Fibroblast of skin of left quadriceps (primary cell): ENCODE measurements at places on chromosomes 2 and 18.

GRCh38 chr2:160581035-160581434, 87.4 kb upstream of the RBMS1 start:
- DNase-seq: no peak

DNA sequence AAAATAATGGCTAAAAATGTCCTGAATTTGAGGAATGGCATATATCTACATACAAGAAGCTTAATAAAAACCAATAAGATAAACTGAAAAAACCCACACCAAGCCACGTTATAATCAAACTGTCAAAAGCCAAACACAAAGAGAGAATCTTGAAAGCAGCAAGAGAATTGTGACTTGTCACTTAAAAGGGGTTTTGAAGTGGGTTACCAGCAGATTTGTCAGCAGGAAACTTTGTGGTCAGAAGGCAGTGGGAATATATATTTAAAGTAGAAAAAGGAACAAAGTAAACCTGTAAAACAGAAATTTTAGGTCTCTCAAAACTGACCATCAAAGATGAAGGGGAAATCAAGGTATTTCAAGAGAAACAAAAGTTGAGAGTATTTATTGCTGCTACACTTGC, 171.9 kb upstream of the CNTNAP5 start:
- DNase-seq: no peak

DNA sequence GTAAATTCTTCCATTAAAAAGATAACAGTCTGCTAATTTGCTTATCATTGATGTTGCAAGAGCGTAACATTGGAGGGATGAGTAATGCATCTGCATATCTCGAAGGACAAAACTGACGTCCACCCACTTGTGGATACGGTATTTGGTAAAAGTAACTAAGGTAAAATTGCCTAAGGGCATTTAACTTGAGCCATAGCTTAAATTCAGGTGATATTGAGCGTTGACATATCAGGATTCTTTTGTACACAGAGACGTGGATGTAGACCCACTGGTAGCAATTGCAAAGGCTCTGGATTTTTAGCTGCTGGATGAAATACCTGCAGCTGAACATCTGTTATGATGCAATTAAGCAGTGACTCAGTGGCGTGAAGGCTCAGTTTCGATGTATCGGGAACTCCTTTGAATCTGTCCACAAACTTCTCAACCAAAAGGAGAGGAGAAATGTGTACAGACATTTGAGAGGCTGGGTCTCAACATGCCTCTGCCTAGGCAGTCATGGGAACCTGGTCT, 119.3 kb downstream of the SPTBN1 start:
- no peak for DNase-seq

- no peak for DNase-seq
Measured at GRCh38 chr2:16653083-16653375, 12.6 kb downstream of the CYRIA start.

- DNase-seq: no peak
Measured at GRCh38 chr2:85410584-85411404, 628 bp upstream of the CAPG start.

DNA sequence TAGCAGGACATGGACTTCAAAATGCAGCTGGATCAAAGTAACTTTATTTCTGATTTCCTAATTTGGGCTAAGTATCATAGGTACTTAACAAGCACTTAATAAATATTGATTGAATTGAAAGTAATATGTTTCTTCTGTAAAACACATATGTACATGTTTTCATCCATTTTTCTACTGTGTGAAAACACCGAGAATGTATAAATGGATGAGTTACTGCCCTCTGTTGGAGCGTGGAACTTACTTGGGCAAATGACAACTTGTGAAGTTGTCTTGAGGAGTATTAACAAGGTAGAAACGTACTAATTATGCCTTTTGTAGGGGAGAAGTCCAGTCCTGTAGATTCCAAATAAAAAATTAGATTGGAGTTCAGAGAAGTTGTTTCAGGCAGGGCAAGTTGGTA, 87.2 kb downstream of the PHLPP1 start:
- no peak for DNase-seq

DNA sequence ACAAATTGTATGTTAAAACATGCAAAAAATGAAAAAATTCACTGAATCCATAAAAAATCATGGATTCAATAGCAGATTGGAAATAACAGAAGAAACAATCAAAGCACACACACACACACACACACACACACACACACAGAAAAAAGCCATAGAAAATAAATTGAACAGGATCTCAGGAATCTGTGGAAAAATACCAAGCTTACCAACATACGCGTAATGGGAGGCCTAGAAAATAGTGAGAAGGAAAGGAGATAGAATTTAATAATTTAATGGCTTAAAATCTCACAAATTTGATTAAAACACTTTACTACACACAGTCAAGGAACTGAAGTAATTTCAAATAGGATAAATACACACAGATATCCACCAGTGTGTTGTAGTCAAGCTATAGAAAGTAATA, 1671.5 kb upstream of the PIK3C3 start:
- no peak for DNase-seq

DNA sequence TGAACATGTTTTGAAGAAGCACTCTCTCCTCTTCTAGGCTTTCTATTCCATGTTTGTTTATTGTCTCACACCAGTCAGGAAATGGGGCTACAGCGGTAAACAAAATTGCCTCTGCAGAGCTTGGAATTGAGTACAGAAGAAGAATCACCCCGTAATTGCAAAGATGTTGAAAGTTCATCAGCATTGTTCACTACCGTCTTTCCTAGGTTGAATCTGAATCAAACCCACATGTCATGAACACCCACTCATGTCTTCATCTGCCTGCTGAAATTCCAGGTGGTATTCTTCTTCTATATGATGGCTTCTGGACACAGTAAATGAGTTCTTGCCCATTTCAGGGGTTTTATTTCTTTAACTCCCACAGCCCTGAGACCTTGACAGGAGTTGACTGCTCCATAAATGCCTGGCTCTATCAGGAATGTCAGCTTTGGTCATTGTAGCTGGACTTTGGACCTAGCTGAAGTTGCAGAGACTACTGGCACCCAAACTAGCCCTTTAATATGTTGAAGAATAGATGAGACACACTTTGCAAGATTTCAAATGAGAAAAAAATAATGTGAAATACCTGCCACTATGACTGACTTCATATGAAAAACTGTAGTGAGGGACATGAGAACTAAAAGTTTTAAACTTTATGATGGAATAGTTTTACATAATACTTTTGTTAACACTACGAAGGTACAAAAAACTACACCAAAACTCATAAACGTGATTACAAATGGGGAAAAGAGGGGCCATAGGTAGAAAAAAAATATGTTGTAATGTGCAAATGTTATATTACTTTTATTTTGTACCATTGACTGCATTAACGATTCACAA, 1235.3 kb upstream of the ZEB2 start:
- DNase-seq: no peak
